Neuronal stem cell (in vitro differentiated cells): ENCODE measurements at places on chromosomes 3 and 15.

GRCh38 chr3:32216172-32216783 lies 22.2 kb upstream of the CMTM8 start:
- H3K4me3 ChIP-seq = no peak overlapping the region
- H3K27me3 ChIP-seq = no peaks in the 10 kb centered on the region
- DNase-seq = no peak
- no peaks in the 10 kb centered on the region for H3K4me1 ChIP-seq
- H3K27ac ChIP-seq = no peak overlapping the region

DNA sequence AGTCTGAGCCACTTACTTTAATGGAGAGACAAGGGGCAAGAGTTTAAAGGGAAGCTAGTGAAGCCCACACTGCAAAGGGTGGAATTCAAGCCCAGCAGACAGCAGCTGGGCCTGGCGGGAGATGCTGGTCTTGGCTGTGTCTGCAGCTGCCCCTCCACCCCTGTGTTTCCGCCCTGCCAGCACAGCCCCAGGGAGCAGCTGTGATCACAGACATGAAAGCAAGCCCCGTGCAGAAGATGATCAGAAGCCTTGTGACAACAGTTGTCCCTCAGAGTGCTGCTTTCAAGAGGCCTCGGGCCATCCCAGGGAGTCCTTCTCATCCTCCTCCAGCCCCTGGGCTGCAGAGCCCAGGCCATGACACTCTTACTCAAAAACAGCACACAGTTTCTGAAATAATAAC lies 24.1 kb upstream of the SLC6A1 start:
- H3K27ac ChIP-seq = no peak overlapping the region
- no peak overlapping the region for H3K4me3 ChIP-seq
- no peak for DNase-seq
- H3K36me3 ChIP-seq = no peaks in the 10 kb centered on the region
- H3K27me3 ChIP-seq = no peaks in the 10 kb centered on the region

GRCh38 chr3:114214542-114215341 lies 22.6 kb downstream of the ZNF80 start:
- H3K4me1 ChIP-seq = peaks cover 14% of the 10 kb centered on the region
- no peaks in the 10 kb centered on the region for H3K27me3 ChIP-seq
- H3K36me3 ChIP-seq = no peaks in the 10 kb centered on the region
- no peak overlapping the region for H3K4me3 ChIP-seq
- no peak overlapping the region for H3K27ac ChIP-seq

DNA sequence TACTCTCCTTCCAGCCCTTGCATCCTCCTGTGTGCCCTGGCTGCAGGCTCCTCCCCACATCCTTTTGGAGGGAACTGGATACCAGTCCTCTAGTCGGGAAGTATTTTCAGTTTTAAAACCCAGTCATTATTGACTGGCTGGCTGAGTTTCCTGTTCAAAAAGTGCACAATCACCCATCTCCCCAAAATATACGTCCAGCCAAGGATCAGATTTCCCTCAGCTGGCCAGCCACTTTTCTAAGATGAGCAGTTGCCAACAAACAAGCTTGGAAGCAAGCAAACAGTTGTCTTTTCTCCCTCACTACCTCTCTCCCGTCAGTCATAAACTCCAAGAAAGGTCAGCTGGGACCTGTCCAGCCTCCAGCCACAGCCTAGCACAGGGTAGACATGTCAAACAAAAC lies 147.7 kb upstream of the GALNT15 start:
- H3K27me3 ChIP-seq = no peaks in the 10 kb centered on the region
- no peak for DNase-seq
- H3K4me1 ChIP-seq = peaks cover 6% of the 10 kb centered on the region
- H3K36me3 ChIP-seq = no peaks in the 10 kb centered on the region
- H3K27ac ChIP-seq = no peak overlapping the region

- DNase-seq = no peak
- H3K36me3 ChIP-seq = no peaks in the 10 kb centered on the region
- H3K27ac ChIP-seq = no peak overlapping the region
- no peaks in the 10 kb centered on the region for H3K4me1 ChIP-seq
- no peak overlapping the region for H3K4me3 ChIP-seq
Measured at GRCh38 chr15:73841756-73842725, 31.3 kb upstream of the TBC1D21 start.

DNA sequence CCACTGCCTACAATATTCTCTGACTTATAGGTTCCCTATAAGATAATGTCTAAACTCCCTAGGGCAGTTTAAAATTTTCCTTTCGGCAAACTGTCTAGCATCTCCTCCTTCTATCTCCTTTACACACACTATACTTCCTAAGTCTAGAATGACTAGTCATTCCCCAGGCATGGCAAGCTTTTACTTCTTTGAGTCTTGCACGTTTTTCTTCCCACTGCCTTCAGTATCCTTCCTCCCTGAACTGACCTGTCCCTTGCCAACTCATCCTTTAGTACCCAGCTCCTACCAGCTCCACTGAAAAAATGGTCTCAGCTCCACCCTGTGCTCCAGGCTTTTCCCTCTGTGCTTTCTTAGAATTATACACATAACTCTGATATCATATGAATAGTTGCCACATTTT lies 93.8 kb upstream of the KBTBD8 start:
- no peak for DNase-seq
- H3K4me3 ChIP-seq = no peak overlapping the region
- H3K36me3 ChIP-seq = no peaks in the 10 kb centered on the region

GRCh38 chr3:110384601-110385000 lies 687.0 kb upstream of the NECTIN3 start:
- no peaks in the 10 kb centered on the region for H3K36me3 ChIP-seq
- no peak overlapping the region for H3K27ac ChIP-seq
- no peak for DNase-seq
- no peaks in the 10 kb centered on the region for H3K27me3 ChIP-seq
- no peak overlapping the region for H3K4me3 ChIP-seq
- peaks cover 3% of the 10 kb centered on the region for H3K4me1 ChIP-seq
